Stimulated activated CD4-positive, alpha-beta T cell treated with anti-CD3 and anti-CD28 coated beads, TNF-alpha, amount 100 ng/mL, for 48 hours (primary cell): ENCODE measurements at places on chromosomes 1 and 21.

- no peak for DNase-seq
These were observed 58.6 kb downstream of the ZNHIT6 start for GRCh38 chr1:85649591-85649990.

DNA sequence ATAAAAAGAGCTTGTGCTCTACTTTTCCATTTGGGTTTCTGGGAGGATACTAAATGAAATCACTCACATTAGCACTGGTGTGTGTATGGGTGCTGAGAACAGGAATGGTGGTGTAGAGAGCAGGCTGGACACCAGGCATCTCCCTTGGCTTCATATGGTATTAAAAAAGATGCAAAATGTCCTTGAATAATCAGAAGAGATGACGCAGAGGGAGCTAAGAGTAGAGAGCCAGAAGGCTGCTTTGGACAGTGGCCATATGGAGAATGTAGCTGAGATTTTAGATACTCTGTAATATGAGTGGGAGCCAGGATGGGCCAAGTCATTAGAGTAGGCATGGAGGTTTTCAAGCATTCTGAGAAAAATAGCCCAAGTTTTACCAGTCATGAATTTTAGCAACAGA, 112.3 kb upstream of the ZRANB2 start:
- no peak for DNase-seq

DNA sequence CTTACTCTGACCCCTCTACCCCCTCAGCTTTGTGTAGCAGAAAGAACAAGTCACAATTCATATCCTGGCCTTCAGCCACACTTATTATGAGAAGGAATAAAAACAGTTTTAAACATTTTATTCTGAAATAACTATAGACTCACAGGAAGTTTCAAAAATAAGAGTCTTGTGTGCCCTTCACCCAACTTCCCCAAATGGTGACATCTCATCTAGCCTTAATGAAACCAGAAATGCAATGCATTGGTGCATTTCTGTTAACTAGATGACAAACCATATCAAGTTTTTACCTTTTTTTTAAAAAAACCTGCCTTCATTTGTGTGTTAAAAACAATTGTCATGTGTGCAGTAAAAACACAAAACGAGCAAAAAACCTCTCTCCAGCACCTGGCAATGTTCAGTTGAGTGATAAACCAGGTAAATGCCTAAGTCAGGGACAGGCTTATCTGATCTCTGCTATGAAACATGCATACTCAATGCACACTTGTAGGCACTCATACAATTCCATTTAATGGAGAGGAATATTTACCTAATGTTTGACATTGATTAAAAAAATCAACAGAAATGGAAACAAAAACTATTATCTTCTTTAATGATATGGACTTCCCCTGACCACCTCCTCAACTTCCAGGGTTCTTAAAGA, 51.5 kb downstream of the SH3BGR start:
- DNase-seq = no peak

DNA sequence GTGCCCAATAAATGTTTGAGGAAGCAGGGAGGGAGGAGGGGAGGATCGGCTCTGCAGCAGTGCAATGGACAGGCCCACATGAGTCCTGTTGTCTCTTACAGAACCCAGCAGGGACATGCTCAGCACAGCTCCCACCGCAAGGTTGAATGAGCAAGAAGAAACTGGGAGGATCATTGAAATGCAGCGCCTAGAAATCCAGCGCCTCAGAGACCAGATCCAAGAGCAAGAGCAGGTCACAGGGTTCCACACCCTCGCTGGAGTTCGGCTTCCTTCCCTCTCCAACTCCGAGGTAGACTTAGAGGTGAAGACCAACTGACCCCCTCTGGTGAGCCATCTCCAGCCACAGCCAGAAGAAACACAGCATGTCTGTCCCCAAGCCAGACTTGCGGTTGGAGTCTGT, 15.9 kb upstream of the TMEM125 start:
- no peak for DNase-seq

- no peak for DNase-seq
These were observed 178.3 kb upstream of the RAB4A start for GRCh38 chr1:229092377-229093237.

- no peak for DNase-seq
These were observed 4.6 kb downstream of the BLACAT1 start for GRCh38 chr1:205451202-205451601.
